ENCODE measurements at places on chromosomes 6 and 20. TPM values are rescaled to one million over a fixed set of nuclear protein-coding genes. Genes with fewer than 3 reads are reported as not detected.

WFDC2 gene
- polyA plus RNA-seq = not detected

DEFB132 gene
- polyA plus RNA-seq = not detected

EPPIN gene
- polyA plus RNA-seq = not detected

PGC gene
- polyA plus RNA-seq = not detected

CYP24A1 gene
- not detected for polyA plus RNA-seq

VSX1 gene
- polyA plus RNA-seq = not detected

PPP1R14C gene
- polyA plus RNA-seq = not detected

NEDD9 gene
- polyA plus RNA-seq = 42.9 TPM

DNA sequence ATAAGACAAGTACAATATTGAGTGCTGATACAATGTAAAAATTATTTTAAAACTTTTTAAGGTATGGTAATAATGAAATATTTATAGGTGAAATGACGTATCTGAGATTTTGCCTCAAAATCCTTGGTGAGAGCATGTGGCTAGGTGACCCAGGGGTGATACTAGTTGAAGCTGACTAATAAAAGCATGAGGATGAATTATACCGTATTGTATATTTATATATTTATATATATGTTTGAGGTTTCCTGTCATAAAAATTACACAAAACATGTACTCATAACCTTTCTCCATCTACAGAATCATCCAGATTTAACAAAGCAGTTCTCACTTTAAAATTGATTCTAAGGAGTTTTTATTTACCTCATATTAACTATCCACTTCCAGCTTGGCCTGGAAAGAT is 358.1 kb downstream of the CDKAL1 start:
- no peak overlapping the region for H3K4me3 ChIP-seq
- peaks cover 5% of the 10 kb centered on the region for H3K4me1 ChIP-seq
- peak overlapping the region; percentile 65 for H3K27ac ChIP-seq
- H3K36me3 ChIP-seq = peaks cover 17% of the 10 kb centered on the region

- DNase-seq = no peak
- no peaks in the 10 kb centered on the region for H3K4me1 ChIP-seq
- peaks cover 4% of the 10 kb centered on the region for H3K27me3 ChIP-seq
- no peak overlapping the region for H3K4me3 ChIP-seq
- H3K27ac ChIP-seq = no peak overlapping the region
- peaks cover 17% of the 10 kb centered on the region for H3K36me3 ChIP-seq
These were observed 125.1 kb upstream of the NXT1 start for GRCh38 chr20:23225407-23226060.

- H3K27ac ChIP-seq = peak overlapping the region; percentile 48
- H3K27me3 ChIP-seq = no peaks in the 10 kb centered on the region
- H3K36me3 ChIP-seq = no peaks in the 10 kb centered on the region
- H3K4me3 ChIP-seq = peak overlapping the region; percentile 62
These were observed 137.9 kb downstream of the AGPAT4 start for GRCh38 chr6:161135695-161136591.

DNA sequence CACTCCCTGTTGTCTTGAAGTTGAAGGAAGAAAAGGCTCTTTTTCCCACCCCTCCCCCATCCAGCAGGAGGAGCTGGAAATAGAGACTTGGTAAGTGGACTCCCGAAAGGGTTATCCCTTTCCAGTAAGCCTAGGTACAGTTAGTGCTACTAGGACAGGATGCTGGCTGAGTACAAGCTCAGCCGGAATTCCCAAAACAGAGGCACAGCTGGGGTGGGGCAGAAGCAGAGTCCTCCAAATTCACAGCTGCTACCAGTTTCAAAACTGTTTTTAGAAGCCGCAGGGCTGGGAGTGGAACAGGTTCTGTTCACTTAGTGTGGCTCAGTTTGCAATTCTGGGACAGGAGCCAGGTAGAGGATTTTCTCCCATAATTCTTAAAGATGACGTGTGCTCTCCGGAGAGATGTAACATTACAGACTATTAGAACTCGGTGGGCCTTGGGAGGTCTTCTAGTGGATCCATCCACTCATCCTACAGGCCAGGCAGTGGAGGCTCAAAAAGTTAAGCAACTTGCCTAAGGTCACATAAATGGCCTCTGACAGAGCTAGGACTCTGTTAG is 19.0 kb upstream of the UTRN start:
- no peaks in the 10 kb centered on the region for H3K27me3 ChIP-seq
- no peaks in the 10 kb centered on the region for H3K36me3 ChIP-seq
- no peak overlapping the region for H3K27ac ChIP-seq
- H3K4me1 ChIP-seq = peaks cover 13% of the 10 kb centered on the region

- no peak overlapping the region for H3K27ac ChIP-seq
- H3K36me3 ChIP-seq = no peaks in the 10 kb centered on the region
- no peak overlapping the region for H3K4me3 ChIP-seq
- no peak for DNase-seq
- peaks cover 20% of the 10 kb centered on the region for H3K4me1 ChIP-seq
- H3K27me3 ChIP-seq = no peaks in the 10 kb centered on the region
These were observed 24.2 kb upstream of the PAQR8 start for GRCh38 chr6:52337633-52338290.

DNA sequence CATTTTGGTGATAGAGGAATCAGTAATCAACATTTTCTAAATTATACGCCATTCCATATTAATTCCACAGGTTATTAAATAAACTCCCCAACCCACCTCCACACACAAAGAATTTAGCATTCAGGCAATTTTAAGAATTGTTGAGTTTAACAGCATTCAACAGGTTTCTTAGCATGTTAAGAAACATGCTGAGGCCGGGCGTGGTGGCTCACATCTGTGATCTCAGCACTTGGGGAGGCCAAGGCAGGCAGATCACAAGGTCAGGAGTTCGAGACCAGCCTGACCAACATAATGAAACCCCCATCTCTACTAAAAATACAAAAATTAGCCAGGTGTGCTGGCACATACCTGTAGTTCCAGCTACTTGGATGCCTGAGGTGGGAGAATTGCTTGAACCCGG is 64.0 kb upstream of the PHACTR2 start:
- peaks cover 17% of the 10 kb centered on the region for H3K4me1 ChIP-seq
- no peaks in the 10 kb centered on the region for H3K36me3 ChIP-seq
- no peak for DNase-seq
- H3K4me3 ChIP-seq = peak overlapping the region; percentile 35
- no peaks in the 10 kb centered on the region for H3K27me3 ChIP-seq
- no peak overlapping the region for H3K27ac ChIP-seq

GRCh38 chr6:89298680-89299465 is 16.2 kb downstream of the GABRR2 start:
- H3K27me3 ChIP-seq = no peaks in the 10 kb centered on the region
- H3K27ac ChIP-seq = no peak overlapping the region
- no peak overlapping the region for H3K4me3 ChIP-seq
- DNase-seq = no peak
- no peaks in the 10 kb centered on the region for H3K36me3 ChIP-seq
- H3K4me1 ChIP-seq = peaks cover 6% of the 10 kb centered on the region

DNA sequence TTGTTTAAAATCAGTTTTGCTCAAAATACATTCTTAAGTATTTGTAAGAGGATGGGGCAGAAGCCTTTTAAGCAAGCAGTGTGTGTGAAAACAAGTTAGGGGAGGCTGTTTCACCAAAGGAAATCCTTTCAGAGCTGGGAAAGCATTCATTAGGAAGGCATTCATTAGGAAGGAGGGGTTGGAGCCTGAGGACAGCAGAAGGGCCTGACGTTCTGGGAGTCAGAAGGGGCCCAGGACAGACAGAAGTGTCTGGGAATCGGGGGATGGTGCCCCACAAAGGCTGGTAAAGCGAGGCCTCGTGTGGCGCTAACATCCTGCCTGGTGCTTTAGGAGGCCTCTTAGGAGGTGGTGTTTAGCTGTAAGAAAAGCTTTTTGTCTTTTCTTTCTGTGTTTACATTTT is 80.6 kb upstream of the NXT1 start:
- no peak overlapping the region for H3K4me3 ChIP-seq
- no peaks in the 10 kb centered on the region for H3K4me1 ChIP-seq
- peaks cover 8% of the 10 kb centered on the region for H3K36me3 ChIP-seq
- no peaks in the 10 kb centered on the region for H3K27me3 ChIP-seq
- DNase-seq = no peak
- H3K27ac ChIP-seq = no peak overlapping the region

- H3K27ac ChIP-seq = no peak overlapping the region
- H3K36me3 ChIP-seq = no peaks in the 10 kb centered on the region
- H3K27me3 ChIP-seq = no peaks in the 10 kb centered on the region
- no peak overlapping the region for H3K4me3 ChIP-seq
- peaks cover 24% of the 10 kb centered on the region for H3K4me1 ChIP-seq
These were observed 4.0 kb downstream of the FUCA2 start for GRCh38 chr6:143507358-143508145.

DNA sequence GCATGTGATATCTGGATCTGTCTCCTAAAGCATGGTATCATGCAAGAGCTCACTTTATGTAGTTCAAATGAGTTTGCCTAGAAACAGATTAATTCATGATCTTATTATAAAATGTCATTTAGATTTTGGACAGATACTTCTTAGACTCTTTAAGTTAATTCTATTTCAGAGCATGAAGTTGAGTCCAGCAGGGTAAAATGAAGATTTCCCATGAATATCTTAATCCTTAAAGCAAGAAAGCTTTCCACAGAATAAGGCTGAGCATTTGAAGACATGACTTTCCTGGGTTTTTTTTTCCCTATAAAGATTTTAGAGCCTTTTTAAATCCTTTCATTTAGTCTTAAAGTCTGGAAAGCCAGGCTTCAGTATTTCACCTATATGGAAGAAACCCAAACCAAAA is 556.0 kb upstream of the GJE1 start:
- no peaks in the 10 kb centered on the region for H3K36me3 ChIP-seq
- H3K27me3 ChIP-seq = peaks cover 11% of the 10 kb centered on the region
- no peak for DNase-seq
- no peaks in the 10 kb centered on the region for H3K4me1 ChIP-seq
- no peak overlapping the region for H3K4me3 ChIP-seq

DNA sequence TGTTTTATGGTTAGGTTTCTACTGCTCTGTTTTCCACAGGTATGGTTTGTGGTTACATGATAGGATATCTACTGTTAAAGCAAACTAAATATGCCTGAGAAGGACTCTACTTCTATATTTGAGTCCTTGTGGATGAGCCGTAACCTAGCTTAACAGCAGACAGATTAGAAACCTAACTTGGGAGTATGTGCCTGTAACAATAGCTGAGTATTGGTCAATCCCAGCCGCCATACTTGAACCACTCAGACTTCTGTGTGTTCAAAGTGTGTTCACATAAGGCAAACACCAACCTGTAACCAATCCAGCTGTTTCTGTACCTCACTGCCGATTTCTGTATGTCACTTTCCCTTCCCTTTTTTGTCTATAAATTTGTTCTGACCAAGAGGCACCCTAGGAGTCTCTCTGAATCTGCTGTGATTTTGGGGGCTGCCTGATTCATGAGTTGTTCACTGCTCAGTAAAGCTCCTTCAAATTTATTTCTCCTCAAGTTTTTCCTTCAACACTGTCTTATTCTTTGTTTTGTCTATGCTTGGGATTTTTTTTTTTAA is 37.1 kb downstream of the PHF3 start:
- H3K4me3 ChIP-seq = no peak overlapping the region
- no peak overlapping the region for H3K27ac ChIP-seq
- DNase-seq = peak; percentile 16
- no peaks in the 10 kb centered on the region for H3K36me3 ChIP-seq
- H3K4me1 ChIP-seq = peaks cover 20% of the 10 kb centered on the region
- H3K27me3 ChIP-seq = no peaks in the 10 kb centered on the region

- no peak overlapping the region for H3K27ac ChIP-seq
- no peaks in the 10 kb centered on the region for H3K36me3 ChIP-seq
- H3K4me1 ChIP-seq = peaks cover 70% of the 10 kb centered on the region
- DNase-seq = no peak
These were observed 23.6 kb downstream of the CDS2 start for GRCh38 chr20:5150226-5151076.

DNA sequence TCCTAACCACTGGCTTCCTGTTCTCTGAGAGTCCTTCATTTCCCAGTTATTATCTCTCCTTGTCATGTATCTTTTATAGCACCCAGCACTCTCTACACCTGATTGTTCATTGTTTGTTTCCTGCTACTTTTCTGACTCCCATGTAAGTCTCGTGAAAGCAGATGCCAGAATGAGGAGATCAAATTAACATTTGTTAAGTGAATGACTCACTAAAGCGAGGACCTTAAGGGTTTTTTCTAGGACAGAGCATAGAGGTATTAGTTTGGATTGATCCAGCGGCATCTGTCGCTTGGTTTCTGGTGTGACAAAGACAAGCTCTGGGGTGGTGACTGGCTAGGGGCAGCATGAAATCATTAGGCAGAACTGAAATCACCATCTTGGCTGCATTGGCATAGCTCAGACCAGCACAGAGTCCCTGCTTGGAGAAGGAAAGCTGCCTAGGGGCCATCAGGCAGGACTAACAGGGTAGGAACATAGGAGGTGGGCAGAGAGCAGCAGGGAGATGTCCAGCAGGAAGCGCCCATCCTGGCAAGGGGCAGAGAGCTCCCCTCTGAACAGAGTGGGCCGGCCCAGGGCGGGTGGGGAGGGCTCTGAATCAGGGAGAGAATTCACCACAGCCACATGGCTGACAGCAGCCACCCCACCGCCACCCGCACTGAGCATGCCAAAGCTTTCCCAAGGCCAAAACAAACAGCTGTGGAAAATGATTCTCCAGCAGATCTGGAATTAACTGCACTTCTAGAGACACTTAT is 97.1 kb upstream of the CEP85L start:
- no peak overlapping the region for H3K4me3 ChIP-seq
- H3K4me1 ChIP-seq = peaks cover 37% of the 10 kb centered on the region
- peak overlapping the region; percentile 60 for H3K27ac ChIP-seq
- H3K36me3 ChIP-seq = peaks cover 7% of the 10 kb centered on the region
- no peaks in the 10 kb centered on the region for H3K27me3 ChIP-seq

DNA sequence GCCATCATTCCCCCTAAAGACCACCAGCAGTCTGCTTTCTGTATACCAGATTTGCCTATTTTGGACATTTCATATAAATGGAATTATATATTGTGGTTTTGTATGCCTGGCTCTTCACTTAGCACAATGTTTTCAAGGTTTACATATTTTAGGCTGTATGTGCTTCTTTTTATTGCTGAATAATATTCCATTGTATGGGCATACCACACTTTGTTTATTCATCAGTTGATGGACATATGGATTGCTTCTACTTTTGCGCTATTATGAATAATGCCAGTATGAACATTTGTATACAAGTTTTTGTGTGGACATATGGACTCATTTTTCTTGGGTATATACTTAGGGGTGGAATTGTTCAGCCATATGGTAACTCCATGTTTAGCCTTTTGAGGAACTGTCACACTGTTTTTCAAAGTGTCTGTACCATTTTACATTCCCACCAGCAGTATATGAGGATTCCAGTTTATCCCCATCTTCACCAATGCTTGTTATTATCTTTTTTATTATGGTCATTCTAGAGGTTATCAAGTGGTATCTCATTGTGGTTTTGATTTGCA is 12.7 kb downstream of the L3MBTL1 start:
- H3K27ac ChIP-seq = no peak overlapping the region
- no peaks in the 10 kb centered on the region for H3K36me3 ChIP-seq
- no peak for DNase-seq
- H3K4me1 ChIP-seq = peaks cover 12% of the 10 kb centered on the region
- H3K4me3 ChIP-seq = no peak overlapping the region
- H3K27me3 ChIP-seq = no peaks in the 10 kb centered on the region

DNA sequence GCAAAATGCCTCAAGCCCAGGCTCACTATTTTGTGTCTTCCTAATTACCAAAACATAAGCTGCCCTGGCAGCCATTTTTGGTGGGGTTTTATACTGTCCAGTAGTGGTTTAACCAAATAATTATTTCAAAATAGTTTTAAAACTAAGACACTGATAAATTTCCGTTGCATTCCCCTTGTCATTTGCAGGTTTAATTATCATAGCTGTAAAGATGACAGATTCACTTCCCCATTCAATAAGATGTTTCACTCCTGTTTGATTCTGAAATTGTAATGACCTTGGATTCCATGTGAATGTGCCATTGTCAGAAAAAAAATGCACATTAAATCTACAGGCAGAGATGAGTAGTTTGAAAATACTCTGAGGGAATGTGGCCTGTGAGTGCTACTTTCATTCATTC is 172.0 kb downstream of the COL9A1 start:
- H3K36me3 ChIP-seq = peaks cover 14% of the 10 kb centered on the region
- peak overlapping the region; percentile 52 for H3K27ac ChIP-seq
- H3K4me1 ChIP-seq = no peaks in the 10 kb centered on the region
- no peak overlapping the region for H3K4me3 ChIP-seq
